ENCODE measurements at places on chromosomes 4 and X. TPM values are rescaled to one million over a fixed set of nuclear protein-coding genes. Genes with fewer than 3 reads are reported as not detected.

GRCh38 chrX:2618516-2618915, 72.6 kb upstream of the CD99 start:
- no peak for DNase-seq

DNA sequence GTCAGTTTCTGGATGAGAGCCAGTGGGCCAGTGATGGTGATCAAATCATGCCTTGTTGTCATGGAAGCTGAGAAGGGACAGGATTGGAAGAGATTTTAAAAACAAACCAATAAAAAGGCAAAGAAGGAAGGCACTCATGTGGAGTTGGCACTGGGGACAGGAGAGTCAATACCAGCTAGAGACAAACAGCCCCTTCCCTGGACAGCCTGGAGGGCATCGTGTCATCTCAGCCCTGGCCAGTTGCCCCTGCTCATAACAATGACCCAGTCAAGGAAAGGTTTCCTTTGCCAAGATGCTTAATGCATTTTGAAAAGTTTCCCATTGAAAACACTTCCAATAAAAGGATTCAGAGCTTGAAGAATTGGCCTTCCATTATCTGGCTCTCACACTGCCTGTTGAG, 55.5 kb downstream of the SCML1 start:
- DNase-seq: no peak

The NKAP gene
- 9.8 TPM for total RNA-seq

DNA sequence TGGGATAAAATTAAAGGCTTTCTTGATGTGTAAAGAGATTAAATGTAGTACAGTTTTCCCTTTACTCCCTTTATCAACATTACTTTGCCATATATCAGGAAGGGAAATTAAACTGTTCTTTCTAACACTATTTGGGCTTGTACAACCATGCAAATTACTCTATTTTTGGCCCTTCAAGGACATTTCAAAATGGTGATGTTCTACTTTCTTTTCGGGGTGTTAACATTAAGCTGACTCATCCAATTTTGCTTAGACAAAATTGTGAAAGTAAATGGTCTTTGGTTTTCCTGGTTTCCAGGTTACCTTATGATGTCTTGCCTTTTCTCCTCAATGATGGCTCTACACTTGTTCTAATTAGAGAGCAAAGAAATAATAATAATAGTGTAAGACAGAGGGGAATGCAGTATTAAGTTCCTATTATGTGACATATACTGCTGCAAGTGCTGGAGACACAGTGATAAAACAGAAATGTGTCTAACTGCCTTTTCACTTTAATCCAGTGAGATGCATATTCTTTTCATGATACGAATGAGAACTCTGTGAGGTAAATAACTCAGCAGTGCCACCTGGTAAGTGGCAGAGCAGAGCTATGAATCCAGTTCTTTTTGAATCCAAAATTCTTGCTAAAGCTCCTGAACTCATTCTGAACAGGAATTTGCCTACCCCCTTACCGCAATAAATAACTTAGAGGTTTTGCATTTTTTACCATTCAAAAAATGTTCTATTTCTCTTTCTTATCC, 35.7 kb upstream of the PDE5A start:
- no peak for DNase-seq

GRCh38 chr4:107736924-107737448, 17.0 kb upstream of the PAPSS1 start:
- no peak for DNase-seq

The TTC29 gene
- 0.41 TPM for total RNA-seq

The CXorf58 gene
- total RNA-seq: not detected
